ENCODE measurements at places on chromosomes 12 and 14.

- DNase-seq, result no peak
Measured at GRCh38 chr12:26029736-26030022, 71.2 kb downstream of the RASSF8 start.

GRCh38 chr14:31541702-31542101 is 19.5 kb upstream of the NUBPL start:
- DNase-seq, result no peak

DNA sequence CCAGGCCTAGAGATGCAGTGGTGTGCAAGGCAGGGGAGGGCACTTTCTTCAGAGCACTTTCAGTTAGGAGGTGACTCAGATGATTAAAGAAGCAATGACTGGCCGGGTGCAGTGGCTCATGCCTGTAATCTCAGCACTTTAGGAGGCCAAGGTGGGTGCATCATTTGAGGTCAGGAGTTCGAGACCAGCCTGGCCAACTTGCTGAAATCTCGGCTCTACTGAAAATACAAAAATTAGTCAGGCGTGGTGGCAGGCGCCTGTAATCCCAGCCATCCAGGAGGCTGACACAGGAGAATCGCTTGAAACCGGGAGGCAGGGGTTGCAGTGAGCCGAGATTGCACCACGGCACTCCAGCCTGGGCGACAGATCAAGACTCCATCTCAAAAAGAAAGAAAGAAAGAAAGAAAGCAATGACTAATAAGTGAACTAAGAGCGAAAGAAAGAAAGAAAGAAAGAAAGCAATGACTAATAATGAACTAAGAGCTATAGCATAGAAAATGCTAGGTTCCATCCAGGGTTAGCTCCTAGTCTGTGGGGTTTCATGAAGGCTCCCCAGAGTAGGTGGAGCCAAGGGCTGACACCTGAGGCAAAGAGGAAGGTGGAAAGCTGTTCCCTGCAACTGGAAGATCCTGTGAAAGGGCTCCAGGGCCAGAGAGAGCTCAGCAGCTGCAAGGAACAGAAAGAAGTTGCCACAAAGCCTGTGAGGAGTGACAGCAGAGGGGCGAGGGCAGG is 334.5 kb downstream of the CACNA1C start:
- DNase-seq, result peak; percentile 73

DNA sequence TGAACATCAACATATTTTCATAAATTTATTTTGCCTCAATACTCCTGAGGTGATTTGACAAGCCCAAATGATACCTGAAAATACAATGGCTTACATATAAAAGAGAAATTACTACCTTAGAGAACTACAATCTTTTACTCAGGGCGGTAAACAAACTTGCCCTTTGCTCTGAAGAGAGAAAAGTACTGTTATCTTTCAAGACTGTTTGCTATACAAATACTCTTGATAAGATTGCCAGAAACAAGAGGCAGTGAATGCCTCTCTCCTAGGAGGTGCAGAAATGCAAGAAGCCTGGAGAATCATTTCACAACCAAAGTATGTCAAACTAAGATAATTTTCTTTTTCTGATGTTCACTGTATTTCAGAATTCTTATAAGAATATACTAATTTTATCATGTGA is 160.3 kb downstream of the ALX1 start:
- no peak for DNase-seq

DNA sequence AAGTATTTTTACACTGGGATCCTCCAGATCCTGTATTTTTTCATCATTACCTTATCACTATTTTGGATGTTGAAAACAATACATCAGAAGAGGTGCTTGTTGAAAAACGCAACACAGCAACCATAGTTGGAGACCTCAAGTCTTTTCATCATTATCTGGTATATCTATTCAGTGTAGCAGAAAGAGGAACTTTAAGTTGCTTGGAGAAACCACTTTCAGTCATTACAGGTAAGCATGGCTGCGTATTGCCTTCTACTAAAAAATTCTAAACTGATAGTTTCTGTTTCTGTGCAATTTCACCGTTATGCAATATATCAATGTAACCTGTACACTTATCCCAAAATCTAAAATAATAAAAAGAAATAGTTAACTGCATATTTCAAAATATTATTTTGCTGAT is 32.2 kb upstream of the PTPRQ start:
- DNase-seq, result no peak

GRCh38 chr12:124224535-124225110 is 70.3 kb upstream of the RFLNA start:
- DNase-seq, result no peak

GRCh38 chr12:46177025-46177424 is 91.8 kb downstream of the SLC38A1 start:
- DNase-seq, result no peak

GRCh38 chr12:20097626-20098025 is 270.7 kb upstream of the PDE3A start:
- DNase-seq, result no peak

DNA sequence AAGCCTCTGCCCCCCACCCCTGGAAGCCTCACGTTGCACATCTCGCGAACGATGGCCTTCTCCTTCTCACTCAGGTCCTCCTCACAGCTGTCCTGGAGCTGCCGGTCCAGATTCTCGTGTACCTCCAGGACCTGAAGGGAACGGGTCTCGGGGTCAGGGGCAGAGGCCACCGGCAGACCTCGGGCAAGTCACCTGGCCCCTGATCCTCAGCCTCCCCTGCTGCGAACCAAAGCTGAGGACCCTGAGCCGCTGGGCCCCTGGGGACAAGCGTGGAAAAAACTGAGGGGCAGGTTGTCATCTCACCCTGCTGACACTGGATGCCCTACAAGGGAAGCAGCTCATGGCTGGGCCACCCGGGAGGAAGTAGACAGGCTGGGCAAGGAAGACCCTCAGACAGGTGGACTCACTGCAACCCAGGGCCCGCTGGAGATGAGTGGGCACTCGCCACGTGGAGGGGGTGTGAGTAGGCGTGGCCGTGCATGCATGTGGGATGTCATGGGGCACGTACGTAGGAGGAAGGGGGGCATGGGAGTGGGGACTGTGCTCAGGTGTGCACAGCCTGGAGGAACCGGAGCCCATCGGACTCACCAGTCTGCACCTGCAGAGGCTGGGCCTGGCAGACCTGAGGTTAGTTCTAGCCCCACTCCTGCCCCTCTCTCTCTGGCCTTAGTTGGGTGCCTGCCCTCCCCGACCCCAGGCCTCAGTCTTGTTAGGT is 35.1 kb downstream of the CCNK start:
- DNase-seq, result no peak

- no peak for DNase-seq
Measured at GRCh38 chr14:83568141-83568540, 1961.8 kb upstream of the FLRT2 start.

DNA sequence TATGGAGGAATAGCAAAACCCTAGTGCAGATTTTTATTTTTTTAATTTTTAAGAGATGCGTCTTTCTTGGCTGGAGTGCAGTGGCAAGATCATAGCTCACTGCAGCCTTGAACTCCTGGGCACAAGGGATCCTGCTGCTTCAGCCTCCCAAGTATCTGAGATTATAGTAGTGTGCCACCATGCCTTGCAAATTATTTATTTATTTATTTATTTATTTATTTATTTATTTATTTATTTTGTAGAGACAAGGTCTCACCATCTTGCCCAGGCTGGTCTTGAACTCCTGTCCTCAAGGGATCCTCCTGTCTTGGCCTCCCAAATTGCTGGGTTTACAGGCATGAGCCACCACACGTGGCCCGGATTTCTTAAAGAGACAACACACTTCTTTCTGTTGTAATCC is 1158.8 kb downstream of the AACS start:
- DNase-seq, result no peak

GRCh38 chr14:86091811-86092210 is 561.9 kb downstream of the FLRT2 start:
- DNase-seq, result no peak
